SJSA1 (cell line): ENCODE measurements at places on chromosomes 2 and 18. TPM values are rescaled to one million over a fixed set of nuclear protein-coding genes. Genes with fewer than 3 reads are reported as not detected.

The GCG gene
- not detected in 2 replicates for total RNA-seq

The CNDP1 gene
- not detected in 2 replicates for total RNA-seq

The MAPK4 gene
- not detected in 2 replicates for total RNA-seq

The TNS1 gene
- 9.8 and 14.3 TPM in 2 replicates for total RNA-seq

The EDAR gene
- not detected in 2 replicates for total RNA-seq

- H3K4me1 ChIP-seq = peaks cover 8% of the 10 kb centered on the region
- no peaks in the 10 kb centered on the region; the same call in 1 of the 2 replicates for H3K36me3 ChIP-seq
- peak; percentile 53 for DNase-seq
- no peak overlapping the region for H3K4me3 ChIP-seq
- H3K27ac ChIP-seq = no peak overlapping the region
These were observed 18.6 kb upstream of the NCL start for GRCh38 chr2:231482806-231483391.

DNA sequence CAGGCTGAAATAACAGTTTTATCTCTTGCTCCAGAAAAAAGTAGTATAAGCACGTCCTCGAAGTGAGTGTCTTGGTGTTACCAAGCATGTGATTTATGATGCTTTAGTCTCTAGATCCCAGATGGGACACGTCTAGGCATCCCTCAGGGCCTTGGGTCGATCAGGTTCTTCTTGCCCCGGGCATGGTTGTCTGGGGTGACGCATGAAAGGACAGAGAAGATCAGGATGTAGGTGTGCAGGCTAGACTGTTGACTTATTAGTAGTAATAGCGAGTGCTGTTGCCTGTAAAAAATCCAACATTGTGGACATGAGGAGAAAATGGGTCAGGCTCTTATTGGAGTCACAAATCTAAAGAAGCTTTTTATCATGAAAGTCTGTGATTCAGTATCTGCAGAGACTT lies 94.0 kb upstream of the NFU1 start:
- no peaks in the 10 kb centered on the region for H3K27me3 ChIP-seq
- DNase-seq = no peak
- no peak overlapping the region for H3K27ac ChIP-seq
- H3K4me1 ChIP-seq = no peaks in the 10 kb centered on the region
- H3K36me3 ChIP-seq = peaks cover 96% of the 10 kb centered on the region

DNA sequence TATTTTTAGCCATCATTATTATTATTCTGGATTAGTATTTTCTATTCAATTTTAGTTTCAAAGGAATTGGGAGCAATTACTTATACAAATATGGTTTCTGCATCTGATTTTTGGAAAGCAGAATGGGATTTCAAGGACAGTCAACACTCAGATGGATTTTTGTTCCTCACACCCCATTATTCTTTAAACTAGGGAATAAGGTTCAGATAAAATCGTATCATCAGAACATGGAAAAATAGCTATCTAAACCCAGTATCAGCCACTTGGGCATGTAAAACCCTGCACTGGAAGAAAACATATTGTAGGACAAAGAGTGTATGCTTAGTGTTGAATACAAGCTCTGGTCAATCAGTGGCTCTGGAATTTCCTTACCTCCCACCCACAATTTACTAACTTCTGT lies 452.5 kb downstream of the ZNF516 start:
- H3K27ac ChIP-seq = no peak overlapping the region
- H3K36me3 ChIP-seq = no peaks in the 10 kb centered on the region
- DNase-seq = no peak
- H3K4me1 ChIP-seq = no peaks in the 10 kb centered on the region

DNA sequence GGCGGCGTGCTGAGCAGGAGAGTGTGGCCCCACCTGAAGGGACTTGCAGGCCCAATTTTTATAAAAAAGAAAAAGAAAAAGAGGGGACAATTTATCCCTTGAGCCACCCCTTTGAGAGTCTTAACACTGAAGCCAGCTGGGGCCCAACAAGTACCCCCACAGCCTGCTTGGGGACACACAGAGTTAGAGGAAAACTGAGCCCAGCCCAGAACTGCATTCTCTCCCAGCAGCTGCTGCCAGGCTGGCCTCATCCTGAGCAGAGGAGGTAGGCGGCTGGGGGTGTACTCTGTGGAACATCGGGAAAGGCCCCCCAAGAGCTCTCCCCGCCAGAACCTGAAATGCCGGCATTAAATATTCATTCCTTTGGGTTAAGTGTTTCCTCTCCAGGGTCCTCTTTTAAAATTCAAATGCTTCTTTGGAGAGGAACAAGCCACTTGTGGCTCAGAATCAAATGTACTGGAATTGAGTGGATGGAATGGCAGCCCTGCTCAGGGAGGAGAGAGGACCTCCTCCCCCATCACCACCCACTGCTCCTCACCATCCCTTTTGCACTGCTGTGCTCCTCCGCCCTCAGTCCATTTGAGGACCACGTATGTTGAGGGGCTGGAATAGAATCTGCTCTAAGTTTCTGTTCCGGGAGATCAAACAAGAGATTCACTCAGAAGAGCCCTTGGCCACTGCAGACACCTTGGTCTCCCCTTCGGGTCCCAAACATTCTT lies 45.6 kb downstream of the C1QL2 start:
- H3K27me3 ChIP-seq = no peaks in the 10 kb centered on the region
- no peaks in the 10 kb centered on the region for H3K36me3 ChIP-seq
- DNase-seq = no peak
- no peak overlapping the region for H3K27ac ChIP-seq

DNA sequence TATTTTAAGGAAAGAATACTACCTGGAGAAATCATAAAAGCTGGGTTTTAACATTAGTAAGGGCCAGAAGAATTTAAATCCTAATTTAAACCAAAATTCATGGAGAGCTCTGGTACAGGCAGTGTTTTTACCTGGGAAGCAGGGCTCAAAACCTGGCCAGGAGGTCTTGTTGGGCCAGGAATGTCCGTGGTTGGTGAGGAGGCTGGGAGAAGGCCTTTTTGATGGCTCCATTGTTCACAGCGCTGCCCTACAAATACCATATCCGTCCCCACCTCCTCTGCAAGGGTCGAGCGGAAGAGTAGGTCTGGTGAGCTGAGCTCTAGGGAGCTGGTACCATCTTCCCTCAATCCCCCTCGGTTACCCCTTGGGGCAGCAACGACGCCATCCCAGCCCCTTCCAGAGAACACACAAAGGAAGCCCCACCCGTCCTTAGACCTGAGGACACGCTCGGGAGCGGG lies 10.9 kb upstream of the HOXD1 start:
- H3K36me3 ChIP-seq = no peaks in the 10 kb centered on the region
- H3K4me1 ChIP-seq = peaks cover 22% of the 10 kb centered on the region
- no peak for DNase-seq
- H3K4me3 ChIP-seq = peak overlapping the region; percentile 46

- peak overlapping the region; percentile 95 for H3K27ac ChIP-seq
- H3K4me1 ChIP-seq = peaks cover 68% of the 10 kb centered on the region
- no peak for DNase-seq
These were observed 323.4 kb upstream of the THUMPD2 start for GRCh38 chr2:40102447-40102846.

GRCh38 chr2:168090366-168091135 lies 156.8 kb downstream of the STK39 start:
- no peak for DNase-seq
- no peaks in the 10 kb centered on the region for H3K36me3 ChIP-seq
- no peak overlapping the region for H3K4me3 ChIP-seq

- no peaks in the 10 kb centered on the region for H3K4me1 ChIP-seq
- no peaks in the 10 kb centered on the region for H3K36me3 ChIP-seq
- no peaks in the 10 kb centered on the region for H3K27me3 ChIP-seq
- H3K4me3 ChIP-seq = no peak overlapping the region
- DNase-seq = no peak
- H3K27ac ChIP-seq = no peak overlapping the region
These were observed 167.3 kb downstream of the ASXL3 start for GRCh38 chr18:33745151-33745795.

DNA sequence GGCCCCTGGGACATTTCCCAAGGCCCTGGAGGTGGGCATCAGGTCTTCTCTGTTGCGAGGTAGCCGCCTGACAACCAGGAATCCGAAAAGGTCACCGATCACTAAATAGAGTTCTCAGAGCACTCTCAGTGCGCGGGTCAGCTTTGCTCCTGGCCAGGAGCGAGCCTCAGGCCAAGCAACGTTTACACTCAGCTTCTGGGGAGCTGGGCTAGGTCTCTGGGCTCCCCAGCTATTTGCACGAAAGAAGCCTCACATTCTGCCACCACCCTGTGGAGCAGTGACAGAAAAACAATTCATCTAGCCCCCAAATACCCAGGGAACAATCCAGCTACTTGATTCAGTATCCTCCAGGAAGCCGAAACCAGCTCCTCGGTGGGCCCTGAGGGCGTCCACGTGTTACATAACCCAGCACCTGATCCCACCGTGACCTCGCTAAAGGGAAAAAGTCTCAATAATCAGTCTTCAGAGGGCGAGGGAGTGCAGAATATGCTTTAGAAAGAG lies 3.3 kb downstream of the SH3BP4 start:
- no peaks in the 10 kb centered on the region for H3K27me3 ChIP-seq
- H3K4me1 ChIP-seq = peaks cover 77% of the 10 kb centered on the region
- peaks cover 69% of the 10 kb centered on the region for H3K36me3 ChIP-seq
- no peak overlapping the region; the same call in 1 of the 2 replicates for H3K4me3 ChIP-seq
- no peak for DNase-seq

DNA sequence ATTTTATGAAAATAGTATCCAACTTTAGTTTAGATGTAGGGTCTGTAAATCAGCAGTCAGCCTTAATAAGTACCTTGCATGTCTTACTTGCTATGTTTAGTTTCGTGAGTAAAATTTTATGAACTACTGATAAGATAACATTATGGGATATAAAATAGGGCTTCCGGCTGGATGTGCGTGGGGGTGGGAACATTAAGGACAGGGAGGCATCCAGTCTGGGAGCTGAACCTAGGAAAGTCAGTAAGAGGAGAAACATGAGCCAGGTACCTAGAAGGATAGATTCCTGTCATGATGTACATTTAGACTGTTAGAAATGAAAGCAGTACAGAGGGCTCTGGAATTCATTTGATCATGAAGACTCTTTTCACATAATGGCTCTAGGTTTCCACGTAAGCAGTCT lies 12.7 kb upstream of the KCNJ13 start:
- H3K27ac ChIP-seq = no peak overlapping the region
- peaks cover 67% of the 10 kb centered on the region for H3K36me3 ChIP-seq
- no peaks in the 10 kb centered on the region for H3K27me3 ChIP-seq
- H3K4me1 ChIP-seq = no peaks in the 10 kb centered on the region
- DNase-seq = no peak

GRCh38 chr2:212721026-212721451 lies 182.4 kb upstream of the ERBB4 start:
- H3K36me3 ChIP-seq = no peaks in the 10 kb centered on the region
- H3K4me1 ChIP-seq = 0 out of 2 replicates have a peak, but pooled peaks cover 4% of the 10 kb centered on the region
- H3K27ac ChIP-seq = no peak overlapping the region

DNA sequence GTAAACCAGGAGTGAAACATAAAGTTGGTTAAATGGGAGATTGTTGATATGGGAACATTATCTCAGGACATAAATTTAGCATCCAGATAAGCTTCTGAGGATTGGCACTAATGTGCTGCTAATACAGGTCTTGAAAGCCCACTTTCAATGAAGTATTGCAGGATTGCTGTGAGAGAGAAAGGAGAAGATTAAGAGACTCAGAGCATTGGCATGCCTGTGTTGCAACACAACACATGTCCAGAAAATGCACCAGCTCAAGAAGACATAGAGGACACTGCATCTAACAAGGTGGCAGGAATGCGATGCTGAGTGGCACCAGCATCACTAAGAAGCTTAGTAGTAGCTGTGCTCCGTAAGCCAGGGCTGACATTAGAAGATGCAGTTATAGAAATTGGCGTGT lies 728.9 kb downstream of the SUCLG1 start:
- no peak overlapping the region for H3K4me3 ChIP-seq
- DNase-seq = no peak
- H3K36me3 ChIP-seq = no peaks in the 10 kb centered on the region
- H3K27ac ChIP-seq = no peak overlapping the region

DNA sequence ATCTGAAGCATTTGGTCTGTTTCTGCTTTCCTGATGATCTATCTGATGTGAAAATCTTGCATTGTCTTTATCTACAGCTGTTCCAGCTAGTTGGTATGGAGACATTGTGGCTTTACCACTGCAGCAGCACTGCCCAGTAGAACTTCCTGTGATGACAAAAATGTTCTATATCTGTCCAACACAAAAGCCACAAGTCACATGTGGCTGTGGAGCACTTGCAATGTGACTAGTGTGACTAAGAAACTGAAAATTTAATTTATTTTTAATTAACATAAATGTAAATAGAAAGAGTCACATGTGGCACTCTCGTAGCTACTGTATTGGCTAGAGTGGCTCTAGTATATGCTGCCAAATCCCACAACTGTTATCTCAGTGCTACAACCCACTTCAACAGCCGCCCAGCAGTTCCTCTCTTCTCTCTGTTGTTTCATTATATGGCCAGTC lies 425.7 kb downstream of the SETBP1 start:
- H3K4me3 ChIP-seq = no peak overlapping the region
- H3K36me3 ChIP-seq = no peaks in the 10 kb centered on the region
- peaks cover 3% of the 10 kb centered on the region; the same call in 1 of the 2 replicates for H3K4me1 ChIP-seq
- DNase-seq = peak; percentile 9

GRCh38 chr2:6773694-6774044 lies 92.0 kb downstream of the CMPK2 start:
- no peaks in the 10 kb centered on the region for H3K27me3 ChIP-seq
- no peak for DNase-seq
- no peak overlapping the region for H3K4me3 ChIP-seq
- no peaks in the 10 kb centered on the region for H3K4me1 ChIP-seq

DNA sequence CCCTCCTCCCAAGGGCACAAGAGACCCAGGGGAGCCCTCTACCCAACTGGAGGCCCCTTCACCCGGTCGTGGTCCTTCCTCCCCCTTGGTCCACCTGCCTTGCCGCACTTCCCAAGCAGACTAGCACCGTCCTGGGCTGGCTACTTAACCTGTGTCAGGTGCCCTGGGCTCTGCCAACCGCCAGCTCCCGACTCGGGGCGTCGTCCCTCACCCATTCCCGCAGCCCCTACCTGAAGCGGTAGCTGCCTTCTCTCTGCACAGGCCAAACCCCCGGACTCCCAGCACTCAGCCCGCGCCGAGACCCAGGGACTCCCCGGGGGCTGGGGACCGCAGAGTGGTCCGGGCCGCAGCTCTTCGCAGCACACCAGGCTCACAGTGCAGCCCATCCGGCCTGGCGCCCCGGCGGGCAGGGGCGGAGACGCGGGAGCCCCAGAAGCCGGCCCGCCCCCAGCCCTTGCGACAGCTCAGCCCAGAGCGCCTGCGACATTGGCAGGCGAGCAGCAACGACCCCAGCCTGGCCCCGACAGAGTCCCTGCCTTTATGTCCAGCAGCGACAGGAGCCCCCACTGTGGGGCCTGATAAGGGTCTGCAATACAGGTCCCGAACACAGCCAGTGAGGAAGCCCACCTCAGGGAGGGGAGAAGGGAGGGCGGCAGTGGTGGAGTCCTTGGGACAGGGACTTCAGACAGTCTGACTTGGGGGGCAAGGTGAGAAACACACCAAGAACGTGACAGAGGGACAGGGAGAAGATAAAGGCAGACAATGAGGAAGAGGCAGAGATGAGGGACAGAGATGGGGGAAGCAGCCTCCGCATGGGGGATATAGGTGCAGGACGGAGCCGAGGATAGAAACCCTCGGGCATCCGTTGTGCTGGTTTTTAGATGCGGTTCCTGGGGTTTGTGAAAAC lies 31.0 kb upstream of the TNS1 start:
- no peaks in the 10 kb centered on the region for H3K36me3 ChIP-seq
- DNase-seq = no peak
- H3K27me3 ChIP-seq = no peaks in the 10 kb centered on the region
- no peak overlapping the region for H3K27ac ChIP-seq

GRCh38 chr2:47891369-47892337 lies 14.6 kb downstream of the FBXO11 start:
- no peak overlapping the region for H3K4me3 ChIP-seq
- H3K4me1 ChIP-seq = 0 out of 2 replicates have a peak, but pooled peaks cover 5% of the 10 kb centered on the region
- no peaks in the 10 kb centered on the region for H3K36me3 ChIP-seq
- H3K27me3 ChIP-seq = no peaks in the 10 kb centered on the region
